ENCODE measurements at places on chromosomes 11 and 22. TPM values are rescaled to one million over a fixed set of nuclear protein-coding genes. Genes with fewer than 3 reads are reported as not detected.

APOA4 gene
- polyA plus RNA-seq, result not detected

UCP3 gene
- polyA plus RNA-seq, result 0.50 TPM

B3GAT1 gene
- polyA plus RNA-seq, result not detected

IFITM1 gene
- polyA plus RNA-seq, result 2,198 TPM

FAT3 gene
- not detected for polyA plus RNA-seq

SRRD gene
- polyA plus RNA-seq, result 17.9 TPM

LINC01488 gene
- polyA plus RNA-seq, result not detected

TP53AIP1 gene
- polyA plus RNA-seq, result not detected

SLC22A6 gene
- polyA plus RNA-seq, result not detected

ART1 gene
- not detected for polyA plus RNA-seq

SHISA8 gene
- not detected for polyA plus RNA-seq

ACTN3 gene
- polyA plus RNA-seq, result not detected

TEX54 gene
- polyA plus RNA-seq, result 1.6 TPM

MRPL49 gene
- 90.1 TPM for polyA plus RNA-seq

SAAL1 gene
- polyA plus RNA-seq, result 8.1 TPM

SLC22A12 gene
- not detected for polyA plus RNA-seq

MS4A3 gene
- not detected for polyA plus RNA-seq

OR8G5 gene
- not detected for polyA plus RNA-seq

OVCH2 gene
- polyA plus RNA-seq, result not detected

SPI1 gene
- polyA plus RNA-seq, result not detected

RAG1 gene
- polyA plus RNA-seq, result not detected

SLC6A5 gene
- not detected for polyA plus RNA-seq

CNIH2 gene
- polyA plus RNA-seq, result not detected

NAALAD2 gene
- not detected for polyA plus RNA-seq

C11orf86 gene
- not detected for polyA plus RNA-seq

CHRM1 gene
- not detected for polyA plus RNA-seq

C11orf87 gene
- not detected for polyA plus RNA-seq

PPFIBP2 gene
- 2.6 TPM for polyA plus RNA-seq

KCNQ1OT1 gene
- polyA plus RNA-seq, result 0.03 TPM

OR51E2 gene
- polyA plus RNA-seq, result not detected

Measured in naive thymus-derived CD8-positive, alpha-beta T cell (primary cell).